ENCODE measurements at places on chromosomes 6 and 20.
A peak's percentile ranks its signal among the peaks of the same experiment; 100 is the strongest.

- no peak for DNase-seq
Measured at GRCh38 chr6:26175428-26176181, 88.4 kb downstream of the HFE start.

GRCh38 chr20:24164360-24164759, 175.8 kb upstream of the GGTLC1 start:
- no peak for DNase-seq

GRCh38 chr6:128883906-128884305, 968 bp downstream of the LAMA2 start:
- DNase-seq = no peak

- no peak for DNase-seq
Measured at GRCh38 chr20:50392138-50392866, 117.9 kb upstream of the PTPN1 start.

GRCh38 chr6:147618927-147619326, 110.4 kb downstream of the SAMD5 start:
- DNase-seq = no peak

GRCh38 chr6:105359419-105360370, 43.2 kb downstream of the PREP start:
- no peak for DNase-seq

DNA sequence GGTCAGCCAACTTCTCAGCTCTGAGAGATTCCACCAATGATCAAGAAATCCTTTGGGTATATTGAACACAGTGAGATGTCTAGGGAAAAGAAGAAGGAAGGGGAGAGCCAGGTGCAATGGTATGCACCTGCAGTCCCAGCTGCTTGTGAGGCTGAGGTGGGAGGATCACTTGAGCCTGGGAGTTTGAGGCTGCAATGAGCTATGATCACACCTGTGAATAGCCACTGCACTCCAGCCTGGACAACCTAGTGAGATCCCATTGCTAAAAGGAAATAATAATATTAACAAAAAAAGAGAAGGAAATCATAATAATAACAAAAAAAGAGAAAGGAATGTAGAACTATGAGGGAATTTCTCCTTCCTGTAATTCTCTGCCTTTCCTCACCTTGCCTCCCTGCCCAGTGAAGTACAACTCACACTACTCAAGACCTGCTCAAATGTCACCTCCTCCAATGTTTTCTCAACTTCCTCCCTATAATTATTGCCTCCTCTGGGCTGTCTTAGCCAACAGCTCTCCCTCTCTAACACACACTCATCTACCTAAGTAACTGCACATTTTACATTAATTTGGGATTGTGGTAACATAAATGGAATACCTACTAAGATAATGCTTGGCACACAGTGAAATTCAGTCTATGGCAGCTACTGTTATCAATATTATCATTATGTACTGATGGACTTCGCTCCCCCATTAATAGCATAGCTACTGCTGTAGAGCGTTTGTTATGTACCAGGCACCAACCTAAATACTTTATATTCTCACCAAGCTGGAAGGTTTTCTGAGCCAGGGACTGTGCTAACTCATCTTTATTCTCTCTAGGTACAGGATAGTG, 103.6 kb downstream of the KIF13A start:
- DNase-seq = no peak

- no peak for DNase-seq
Measured at GRCh38 chr6:92188016-92188415, 1231.3 kb downstream of the EPHA7 start.

DNA sequence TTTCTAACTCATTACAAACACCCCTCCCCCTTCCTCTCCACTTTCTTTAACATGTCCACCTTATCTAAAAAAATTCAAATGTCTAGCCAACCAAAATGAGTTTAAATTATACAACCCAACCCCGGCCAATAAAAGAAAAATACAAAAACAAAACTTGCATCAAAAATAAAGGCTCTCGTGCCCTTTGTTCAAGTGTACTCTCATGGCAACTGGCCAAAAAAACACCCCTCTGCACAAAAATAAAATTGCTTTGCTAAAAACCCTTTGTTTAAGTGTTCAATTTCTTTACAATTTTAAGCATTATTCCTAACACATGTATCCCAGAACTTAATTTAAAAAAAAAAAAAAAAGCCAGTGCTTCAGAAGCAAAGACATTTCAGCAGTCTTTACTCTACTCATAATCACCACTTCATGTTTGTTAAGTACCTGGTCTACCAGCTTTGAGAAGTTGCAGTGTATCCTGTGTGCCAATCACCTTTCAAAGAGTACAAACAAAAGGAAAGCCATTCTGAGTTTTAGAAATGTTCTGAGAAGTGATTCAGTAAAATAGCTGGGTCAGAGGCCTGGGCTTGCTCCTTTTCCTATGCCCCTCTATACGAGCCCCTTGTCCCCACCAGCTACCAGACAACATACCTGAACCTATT, 87.5 kb downstream of the MDN1 start:
- DNase-seq = no peak

DNA sequence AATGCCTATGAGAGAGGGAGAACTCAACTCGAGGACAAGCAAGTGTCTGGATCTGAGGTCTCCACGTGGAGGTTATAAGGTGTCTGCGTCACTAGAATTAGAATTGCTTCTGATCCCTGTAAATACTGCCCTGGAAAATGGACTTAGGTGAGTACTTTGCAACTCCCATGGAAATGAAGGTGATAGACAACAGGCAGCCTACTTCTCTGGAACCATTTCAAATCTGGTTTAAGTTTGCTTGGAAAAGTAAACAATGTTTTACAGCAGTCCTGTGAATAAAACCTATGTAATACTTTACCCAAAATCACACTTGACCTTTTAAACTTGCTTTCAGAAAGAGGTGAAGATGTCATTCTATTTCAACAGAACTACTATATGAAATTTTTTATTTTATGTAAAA, 70.1 kb upstream of the TENT5A start:
- DNase-seq = no peak

DNA sequence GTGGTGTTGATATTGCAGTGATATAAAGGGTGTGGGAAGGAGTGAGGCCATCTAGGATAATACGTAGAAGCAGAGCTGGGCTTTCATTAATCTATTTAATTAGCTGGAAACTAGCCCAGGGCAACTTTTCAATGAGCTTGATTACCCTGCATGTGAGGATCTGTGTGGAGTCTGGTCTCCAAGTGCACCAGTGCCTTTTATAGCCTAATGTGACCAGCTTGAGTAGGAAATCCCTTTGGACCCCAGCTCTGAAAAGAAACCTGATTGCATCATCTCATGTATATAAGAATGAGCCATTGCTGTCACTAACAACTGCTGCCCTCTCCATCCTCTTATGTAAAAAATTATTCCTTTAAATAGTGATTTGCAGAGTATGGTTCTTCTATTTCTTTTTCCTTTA, 72.6 kb downstream of the CD109 start:
- no peak for DNase-seq

DNA sequence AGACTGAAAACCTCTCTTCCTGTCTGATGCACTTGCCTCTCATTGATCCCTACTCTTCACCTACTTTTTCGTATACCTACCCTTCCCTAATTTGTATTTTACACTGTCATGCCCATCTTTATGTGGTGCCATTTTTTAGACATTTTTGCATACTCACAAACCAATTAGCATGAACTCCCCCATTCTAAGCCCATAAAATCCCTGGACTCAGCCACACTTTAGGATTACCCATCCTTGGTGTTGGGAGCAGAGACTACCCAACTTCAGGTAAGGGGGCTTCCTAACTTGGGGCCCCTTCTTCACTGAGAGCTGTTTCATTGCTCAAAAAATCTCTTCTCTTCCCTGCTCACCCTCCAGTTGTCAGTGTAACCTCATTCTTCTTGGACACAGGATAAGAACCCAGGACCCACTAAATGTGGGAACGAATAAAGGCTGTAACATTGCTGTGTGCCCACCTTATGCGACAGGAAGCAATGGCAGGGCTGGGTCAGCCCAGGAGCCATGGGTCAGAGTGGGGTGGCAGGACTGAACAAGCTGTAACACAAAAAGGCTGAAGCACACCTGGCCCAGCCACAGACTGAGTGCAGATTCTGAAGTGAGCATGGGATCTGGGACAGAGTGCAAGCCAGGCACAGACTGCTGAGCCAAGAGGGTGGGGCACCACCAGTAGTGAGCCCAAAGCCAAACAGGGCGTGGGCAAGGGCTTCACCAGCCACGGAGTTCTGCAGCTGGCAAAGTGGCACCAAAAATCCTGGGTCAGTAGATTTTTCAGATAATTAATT, 789.1 kb upstream of the HS3ST5 start:
- no peak for DNase-seq

GRCh38 chr20:9241232-9241692, 172.4 kb downstream of the PLCB4 start:
- no peak for DNase-seq

DNA sequence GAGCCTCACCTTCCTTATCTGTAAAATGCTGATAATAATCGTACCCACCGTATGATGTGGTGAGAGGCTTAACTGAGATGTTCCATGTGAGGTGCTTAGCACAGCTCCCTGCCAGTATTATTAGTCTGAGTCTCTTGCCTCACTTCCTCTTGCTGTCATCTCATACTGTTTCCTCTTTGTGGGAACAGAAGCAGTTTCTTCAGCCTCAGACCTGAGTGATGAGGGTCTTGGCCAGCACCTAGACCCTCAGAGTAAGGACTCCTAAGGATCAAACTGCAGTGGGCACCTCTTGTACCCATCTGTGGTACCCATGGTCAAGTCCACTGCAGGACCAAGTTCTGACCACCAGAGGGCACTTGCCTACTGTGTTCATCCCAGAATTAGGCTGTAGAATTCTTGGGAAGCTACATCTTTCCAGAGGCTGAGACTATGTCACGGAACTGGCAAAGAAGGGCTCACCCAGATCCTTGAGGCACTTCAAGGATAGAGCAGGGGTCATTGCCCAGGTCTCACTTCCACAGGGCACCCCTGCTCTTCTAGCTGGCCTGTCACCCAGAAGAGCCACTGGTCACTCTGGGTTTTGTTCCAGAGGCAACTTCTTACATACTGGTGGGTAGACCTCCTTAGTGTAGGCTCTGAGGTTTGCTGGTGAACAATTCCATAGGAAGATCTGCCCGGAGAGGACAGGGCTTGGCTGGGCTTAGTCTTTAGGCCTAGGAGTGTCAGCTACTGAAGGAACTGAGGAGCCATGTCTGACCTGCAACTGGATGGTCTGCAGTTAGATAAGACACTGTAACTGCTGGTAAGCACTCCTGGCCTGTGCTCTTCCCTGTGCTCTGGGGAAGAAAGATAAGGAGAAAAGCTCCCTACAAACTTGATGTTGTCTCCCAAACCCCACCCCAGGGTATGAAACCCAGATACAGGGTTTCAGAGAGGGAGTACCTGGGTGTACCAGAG, 20.6 kb upstream of the SGK2 start:
- no peak for DNase-seq

DNA sequence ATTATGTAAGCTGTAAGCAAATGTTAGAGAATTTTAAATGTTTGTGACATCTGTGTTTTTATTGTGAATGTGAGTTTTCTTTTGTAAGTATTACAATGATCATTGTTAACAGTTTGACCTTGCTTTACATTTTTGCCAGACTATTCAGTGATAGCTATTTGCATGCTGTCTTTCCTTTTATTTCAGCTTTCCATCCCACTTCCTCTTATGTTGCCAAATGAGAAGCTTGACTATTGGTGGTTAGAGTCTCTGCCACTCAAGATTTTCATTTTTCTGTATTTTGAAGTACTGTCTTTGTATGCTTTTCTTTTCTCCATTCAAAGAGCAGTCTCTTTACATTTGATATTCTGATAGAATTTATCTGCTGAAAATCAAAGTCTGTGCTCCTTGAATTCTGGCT, 104.1 kb downstream of the PRIM2 start:
- DNase-seq = no peak

DNA sequence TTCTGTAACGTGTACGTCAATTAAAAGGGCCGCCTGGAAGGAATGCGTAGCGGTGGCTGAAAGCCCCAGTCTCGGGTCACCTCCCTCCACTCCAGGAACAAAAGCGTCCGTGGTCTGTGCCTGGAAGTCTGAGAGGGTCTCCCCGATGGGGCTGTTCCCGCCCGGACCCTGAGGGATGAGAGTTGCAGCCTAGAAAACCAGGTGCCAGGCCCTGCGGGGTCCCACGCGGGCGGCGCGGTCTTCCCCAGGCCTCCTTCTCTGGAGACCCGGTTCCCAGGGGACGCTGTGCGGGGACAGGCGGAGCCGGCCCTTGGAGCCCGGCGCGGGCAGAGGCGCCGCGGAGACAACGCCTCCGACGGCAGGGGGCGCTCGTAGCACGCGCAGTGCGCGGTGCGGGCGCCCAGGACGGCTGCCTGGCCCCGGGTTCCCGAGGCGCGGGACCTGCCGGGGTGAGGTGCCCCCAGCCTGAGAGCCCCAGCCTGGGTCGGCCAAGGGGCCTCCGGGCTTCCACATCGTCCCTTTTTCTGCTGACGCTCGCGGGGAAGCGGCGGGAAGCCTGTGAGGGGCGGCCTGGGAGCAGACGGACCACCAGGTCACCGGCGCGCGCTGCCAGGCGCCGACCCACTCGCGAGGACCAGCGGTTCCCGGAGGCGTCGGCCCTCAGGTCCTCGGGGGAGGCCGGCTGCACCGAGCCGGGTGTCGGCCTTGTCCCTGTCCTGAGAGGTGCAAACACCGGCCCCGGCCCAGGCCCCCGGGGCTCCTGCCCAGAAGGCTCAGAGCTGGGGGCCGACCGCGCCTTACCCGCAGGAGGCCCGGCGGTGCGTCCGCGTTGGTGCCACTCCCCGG, 5.3 kb upstream of the FOXC1 start:
- DNase-seq = peak; percentile 31

DNA sequence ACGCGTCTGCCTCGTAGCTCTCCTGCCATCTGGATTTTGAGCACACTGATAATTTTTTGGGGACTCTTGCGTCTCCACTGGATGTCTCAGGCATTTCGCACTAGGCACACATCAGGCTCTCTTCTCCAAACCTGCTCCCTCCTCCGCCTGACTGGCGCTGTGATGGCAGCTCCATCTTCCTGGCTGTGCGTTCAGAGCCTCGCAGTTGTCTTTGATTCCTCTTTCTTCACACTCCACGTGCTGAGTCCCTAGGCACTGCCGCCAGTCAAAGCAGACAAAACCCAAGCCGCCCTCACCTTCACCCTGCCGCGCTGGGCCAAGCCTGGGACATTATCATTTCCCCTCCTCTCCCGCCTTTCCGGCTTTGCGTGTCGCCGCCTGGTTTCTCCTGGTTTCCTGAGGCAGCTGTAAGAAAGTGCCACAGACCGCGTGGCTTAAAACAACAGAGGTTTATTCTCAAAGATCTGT, 778 bp downstream of the PSMG4 start:
- no peak for DNase-seq

DNA sequence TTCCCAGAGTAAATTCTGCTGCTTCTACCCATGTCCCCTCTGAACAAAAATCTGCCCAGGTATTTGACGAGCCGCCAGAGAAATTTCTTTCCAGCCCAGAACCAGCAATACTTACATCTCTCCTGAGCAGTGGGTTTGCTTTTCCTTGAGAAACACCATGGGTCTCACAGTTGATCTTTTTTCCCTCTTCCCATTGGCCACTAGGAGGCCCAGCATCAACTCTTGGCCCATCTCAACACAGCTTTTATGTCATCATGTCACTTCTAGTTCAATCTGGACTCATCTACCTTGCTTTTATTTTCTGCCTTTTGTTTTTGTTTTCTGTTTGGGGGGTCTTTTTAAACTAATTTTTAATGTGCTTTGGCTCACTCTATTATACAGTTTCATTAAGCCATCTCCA, 18.8 kb downstream of the MAFB start:
- DNase-seq = no peak

GRCh38 chr6:34819571-34820480, 27.9 kb downstream of the BLTP3A start:
- DNase-seq = no peak

GRCh38 chr6:90126181-90126580, 170.5 kb downstream of the BACH2 start:
- DNase-seq = no peak
